NCI-H1092 (cell line): ENCODE measurements at places on chromosomes 12 and 14.

DNA sequence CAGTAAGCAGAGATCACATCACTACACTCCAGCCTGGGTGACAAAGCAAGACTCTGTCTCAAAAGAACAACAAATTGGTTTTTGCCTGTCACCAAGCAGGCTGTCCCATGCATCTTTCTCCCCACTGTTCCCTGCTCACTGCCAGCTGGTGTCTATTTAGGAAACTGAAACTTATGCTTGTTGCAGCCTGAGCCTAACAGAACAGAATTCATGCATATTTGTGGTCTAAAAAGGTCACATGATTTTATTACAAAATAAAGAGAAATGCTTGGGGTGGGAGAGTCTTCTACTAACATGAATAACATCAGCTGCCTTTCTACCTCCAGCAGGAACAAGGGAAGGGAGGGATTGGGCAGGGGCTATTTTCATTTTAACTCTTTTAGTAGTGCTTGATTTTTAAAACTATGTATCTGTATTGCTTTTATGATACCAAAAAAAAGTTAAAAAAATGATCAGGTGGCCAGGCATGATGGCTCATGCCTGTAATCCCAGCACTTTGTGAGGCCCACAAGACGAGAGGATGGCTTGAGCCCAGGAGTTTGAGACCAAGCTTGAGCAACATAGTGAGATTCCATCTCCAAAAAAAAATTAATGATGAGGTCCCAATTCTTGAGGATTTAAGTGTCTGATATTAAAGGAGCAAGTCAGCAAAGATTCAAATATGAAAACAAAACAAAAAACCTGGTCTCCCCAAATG lies 923 bp downstream of the STAT2 start:
- no peak for DNase-seq

GRCh38 chr12:102054345-102054744 lies 7.4 kb downstream of the WASHC3 start:
- DNase-seq, result no peak

GRCh38 chr12:47812797-47813510 lies 6.7 kb downstream of the HDAC7 start:
- DNase-seq, result no peak

- DNase-seq, result no peak
Observed at GRCh38 chr14:56896231-56896630, 86.0 kb upstream of the OTX2 start.

- DNase-seq, result peak; percentile 43
Observed at GRCh38 chr14:69107407-69108003, 45.4 kb downstream of the DCAF5 start.

DNA sequence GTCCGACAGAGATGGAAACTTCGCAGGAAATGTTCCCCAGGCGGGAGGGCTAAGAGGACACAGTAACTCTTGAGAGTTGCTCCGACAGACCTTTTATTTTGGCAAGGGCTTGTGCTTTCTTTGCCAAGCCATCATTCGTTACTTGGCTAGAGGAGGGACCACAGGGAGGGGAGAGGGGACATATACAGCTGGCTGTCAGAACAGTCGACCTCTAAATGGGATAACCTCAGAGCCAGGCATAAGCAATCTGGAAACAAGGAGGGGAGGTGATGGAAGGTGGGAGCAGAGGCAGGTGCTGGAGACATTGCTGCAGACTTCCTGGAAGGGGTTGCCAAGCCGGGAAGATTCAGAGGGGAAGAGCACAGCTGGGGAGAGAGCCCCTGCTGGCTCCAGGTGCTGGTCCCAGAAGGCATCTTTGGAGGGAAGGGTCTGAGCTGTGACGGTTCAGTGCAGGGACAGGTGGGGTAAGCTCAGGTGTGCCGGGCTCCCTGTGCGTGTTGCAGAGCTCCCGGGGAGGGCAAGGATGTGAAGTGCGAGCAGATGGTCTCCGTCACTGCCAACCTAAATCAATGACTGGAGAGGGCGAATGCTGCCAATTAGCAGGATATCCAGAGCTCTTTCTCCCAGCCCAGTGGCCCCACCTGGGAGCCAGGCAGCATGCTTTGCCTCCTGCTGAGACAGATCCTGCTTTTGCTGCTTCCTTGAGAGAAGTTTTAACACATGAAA lies 50.1 kb downstream of the CHST11 start:
- peak; percentile 78 for DNase-seq

DNA sequence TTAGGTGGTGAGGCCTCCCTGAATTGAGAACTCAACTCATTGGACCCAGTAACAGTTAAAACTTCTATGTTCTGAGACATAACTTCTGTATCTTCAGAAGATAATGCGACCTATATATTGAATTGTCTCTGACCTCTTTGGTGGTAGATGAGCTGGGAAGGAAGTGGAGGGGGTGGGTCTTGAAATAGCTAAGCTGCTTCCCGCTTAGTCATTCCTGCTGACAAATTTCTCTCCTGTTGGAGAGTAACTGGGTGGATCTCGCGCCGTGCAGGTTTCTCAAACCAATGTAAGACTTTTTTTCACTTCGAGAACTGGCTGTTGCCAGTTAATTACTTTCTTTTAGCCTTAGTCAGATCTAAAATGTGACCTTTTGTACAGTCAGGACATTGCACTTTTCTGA lies 100.8 kb downstream of the PPHLN1 start:
- no peak for DNase-seq

GRCh38 chr14:28754209-28754985 lies 12.2 kb upstream of the FOXG1 start:
- DNase-seq, result peak; percentile 61

DNA sequence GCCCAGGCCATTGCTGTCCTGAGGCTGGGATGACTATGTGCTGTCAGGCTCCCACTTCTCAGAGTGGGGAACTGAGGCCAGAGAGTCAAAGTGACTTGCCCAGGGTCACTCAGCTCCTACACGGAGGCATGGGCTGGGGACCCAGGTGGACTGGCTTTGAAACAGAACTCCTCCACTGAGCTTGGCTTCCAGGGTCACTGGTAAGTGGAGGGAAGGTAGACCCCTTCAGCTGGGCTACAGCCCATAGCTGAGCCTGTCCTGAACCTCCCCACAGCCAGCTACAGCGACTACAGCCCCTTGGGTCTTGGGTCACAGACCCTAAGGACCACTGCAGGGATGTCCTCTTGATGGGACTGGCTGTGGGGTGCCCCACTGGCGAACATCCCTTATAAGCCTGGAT lies 40.3 kb upstream of the TRAF3 start:
- no peak for DNase-seq

DNA sequence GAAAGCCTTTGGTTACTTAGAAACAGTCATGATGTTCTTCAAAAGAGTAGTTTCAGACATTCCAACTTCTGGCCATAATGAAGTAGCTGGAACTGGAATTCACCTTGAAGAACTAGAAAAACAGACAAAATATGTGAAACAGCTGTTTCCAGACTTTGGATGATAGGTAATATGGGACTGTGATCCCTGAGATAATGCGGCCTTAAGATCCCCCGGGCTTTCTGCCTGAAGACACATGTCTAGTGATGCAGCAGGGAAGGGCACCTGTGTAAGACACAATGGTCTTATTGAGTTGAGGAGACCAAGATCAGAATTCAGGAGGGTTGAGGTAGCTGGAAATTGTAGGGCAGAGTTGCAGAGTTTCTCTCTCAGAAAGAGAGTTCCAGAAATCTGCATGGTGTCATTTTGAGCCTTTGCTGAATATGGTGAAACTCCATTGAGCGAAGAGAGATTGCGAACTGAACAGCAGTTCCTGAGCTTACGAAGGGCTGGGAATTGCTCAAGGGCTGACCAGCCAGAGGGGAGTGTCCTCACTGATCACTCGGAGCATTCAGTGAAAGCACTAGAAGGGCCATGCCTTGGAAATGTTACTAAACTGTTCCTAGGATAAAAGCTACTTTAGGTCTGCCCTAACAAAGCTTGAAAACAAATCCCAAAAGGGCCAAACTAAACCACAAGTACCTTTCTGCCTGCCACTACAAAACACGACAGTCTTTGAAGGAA lies 41.7 kb upstream of the FRS2 start:
- DNase-seq, result no peak

- no peak for DNase-seq
Observed at GRCh38 chr12:25256826-25257225, 6.1 kb upstream of the KRAS start.

GRCh38 chr14:64680714-64681065 lies 23.5 kb upstream of the PLEKHG3 start:
- no peak for DNase-seq

DNA sequence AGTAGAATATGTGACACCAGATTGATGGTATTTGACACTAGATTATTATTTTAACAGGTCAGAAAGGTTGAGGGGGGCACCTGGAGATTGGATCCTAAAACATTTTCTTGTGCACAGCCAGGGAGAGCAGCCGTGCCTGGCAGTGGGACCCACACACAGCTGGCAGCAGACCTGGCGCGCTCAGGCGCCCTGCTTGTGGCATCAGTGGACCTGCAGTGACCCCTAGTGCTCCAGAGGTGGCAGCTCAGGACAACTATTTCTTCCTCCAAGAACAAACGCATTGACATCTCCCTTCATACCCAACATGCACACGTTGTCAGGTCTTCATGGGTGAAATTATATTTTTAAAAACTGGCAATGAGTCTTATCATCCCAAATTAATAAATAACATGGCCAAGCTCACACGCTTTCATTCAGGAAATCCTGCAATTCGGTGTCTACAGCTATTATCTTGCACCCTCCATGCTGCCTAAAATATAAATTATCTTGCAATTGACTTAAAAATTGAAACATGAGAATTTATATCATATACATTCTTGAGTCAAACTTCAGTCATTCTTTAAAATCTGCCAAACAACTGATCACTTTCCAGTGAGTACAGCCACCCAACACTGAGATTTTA lies 7.7 kb upstream of the TMEM132D start:
- DNase-seq, result peak; percentile 65

GRCh38 chr14:74941676-74942097 lies 13.7 kb downstream of the PGF start:
- DNase-seq, result no peak

DNA sequence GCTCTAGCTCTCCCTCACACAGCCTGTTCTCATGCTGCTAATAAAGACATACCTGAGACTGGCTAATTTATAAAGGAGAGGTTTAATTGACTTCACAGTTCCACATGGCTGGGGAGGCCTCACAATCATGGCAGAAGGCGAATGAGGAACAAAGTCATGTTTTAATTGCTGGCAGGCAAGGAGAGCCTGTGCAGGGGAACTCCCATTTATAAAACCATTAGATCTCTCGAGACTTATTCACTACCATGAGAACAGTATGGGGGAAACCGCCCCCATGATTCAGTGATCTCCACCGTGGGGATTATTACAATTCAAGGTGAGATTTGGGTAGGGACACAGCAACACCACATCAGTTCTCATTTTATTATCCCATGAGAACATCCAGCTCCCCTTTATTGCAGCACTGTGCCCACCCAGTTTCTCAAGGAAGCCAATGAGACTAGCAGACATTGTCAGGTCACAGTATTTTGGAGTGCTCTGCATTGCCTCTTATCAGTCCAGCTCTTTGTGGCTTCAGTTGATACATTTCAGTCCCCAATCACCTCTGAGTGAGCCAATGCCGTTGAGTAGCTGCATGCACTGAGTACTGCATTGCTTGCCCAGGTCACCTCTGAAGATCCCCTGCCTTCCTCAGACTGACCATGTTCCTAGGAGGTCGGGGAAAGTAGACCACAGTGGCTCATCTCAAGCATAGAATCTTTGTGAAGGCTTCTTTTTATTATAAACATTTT lies 131.2 kb downstream of the CRADD start:
- DNase-seq, result no peak

DNA sequence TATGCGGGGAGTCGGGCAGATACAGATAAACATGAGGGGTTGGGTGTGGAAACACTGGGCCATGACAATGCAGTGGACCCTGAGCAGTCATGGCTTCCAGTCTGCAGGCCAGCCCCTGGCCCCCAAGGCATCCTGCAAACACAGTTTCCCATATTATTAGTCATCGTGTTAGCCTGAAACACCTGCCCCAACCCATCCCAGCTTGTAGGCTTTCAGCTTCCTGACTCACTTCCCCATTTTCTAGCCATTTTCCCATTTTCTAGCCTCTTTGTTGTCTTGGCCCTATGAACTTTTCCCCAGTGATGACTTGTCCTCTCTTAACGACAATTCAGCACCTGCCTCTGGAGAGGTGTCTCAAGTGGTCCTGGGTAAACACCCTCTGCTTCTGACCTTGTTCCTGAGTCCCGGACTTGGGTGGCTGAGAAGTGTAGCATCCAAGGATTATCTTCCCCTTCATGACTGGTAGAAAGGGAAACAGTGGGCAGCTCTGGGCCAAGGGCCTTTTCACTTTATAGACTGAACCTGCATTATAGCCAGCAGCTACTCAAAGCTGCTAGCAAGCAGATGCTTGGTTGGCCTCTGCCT lies 4.3 kb upstream of the PGF start:
- no peak for DNase-seq

- DNase-seq, result no peak
Observed at GRCh38 chr12:83153177-83153576, 466.5 kb downstream of the TMTC2 start.

DNA sequence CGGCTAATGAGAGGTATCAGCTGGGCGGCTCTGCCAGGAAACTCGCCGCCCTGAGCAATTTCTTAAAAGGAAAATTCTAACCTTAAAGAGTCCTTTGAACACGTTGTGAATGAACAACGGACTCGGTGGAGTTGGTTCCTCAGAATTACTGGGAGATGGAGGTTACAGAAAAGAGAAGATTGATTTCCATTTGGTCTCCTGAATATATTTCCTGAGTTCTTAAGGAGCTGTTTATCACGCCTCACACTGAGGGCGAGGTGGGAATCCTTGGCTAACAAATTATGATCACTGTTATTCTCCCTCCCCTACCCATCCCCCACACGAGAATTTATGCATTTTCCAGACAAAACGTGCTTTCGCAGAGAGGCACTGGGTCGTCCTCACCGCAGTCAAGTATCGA lies 194.5 kb upstream of the C14orf180 start:
- DNase-seq, result no peak

- DNase-seq, result no peak
Observed at GRCh38 chr12:47207340-47207717, 127.6 kb upstream of the AMIGO2 start.

GRCh38 chr12:67288561-67288960 lies 19.4 kb downstream of the CAND1 start:
- DNase-seq, result no peak

DNA sequence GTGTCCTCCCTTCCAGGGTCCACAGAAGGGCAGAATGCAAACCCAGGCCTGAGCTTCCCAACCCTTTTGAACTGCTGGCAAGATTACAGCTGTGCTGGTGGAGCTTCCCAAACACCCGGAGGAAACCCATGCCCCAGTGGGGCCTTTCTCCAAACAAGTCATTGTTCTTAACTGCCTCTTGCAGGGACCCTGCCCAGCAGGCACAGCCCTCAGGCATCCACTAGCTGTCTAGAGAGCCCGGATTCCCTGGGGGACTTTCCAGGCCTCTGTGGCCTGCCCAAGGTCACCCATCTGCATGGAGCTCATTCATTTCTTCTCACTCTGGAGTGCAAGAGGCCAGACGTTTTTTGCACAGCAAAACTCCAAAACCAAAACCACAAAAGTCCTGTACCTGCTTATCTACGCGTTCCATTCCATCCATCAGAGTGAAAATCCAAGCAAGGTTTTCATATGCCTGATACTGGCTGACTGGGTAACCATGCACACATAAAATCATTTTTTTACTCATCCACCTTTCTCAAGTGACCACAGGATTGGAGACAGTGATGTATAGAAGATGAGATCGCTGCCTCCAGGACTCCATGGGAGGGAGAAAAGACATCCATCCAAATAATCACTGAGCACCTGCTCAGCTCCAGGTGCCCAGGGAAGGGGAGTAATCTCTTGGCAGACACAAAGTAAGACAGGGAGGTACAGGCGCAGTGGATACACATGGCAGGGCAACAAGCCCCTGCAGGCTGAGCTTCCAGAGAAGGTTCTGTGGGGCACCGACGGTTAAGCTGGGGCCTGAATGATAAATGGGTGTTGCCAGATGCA lies 17.2 kb upstream of the BDKRB2 start:
- no peak for DNase-seq

- no peak for DNase-seq
Observed at GRCh38 chr14:84085493-84085892, 1444.5 kb upstream of the FLRT2 start.
